SK-N-SH treated with all-trans-retinoic acid at 6 μM for 48 hours (cell line): ENCODE measurements at places on chromosomes 2 and 18.

DNA sequence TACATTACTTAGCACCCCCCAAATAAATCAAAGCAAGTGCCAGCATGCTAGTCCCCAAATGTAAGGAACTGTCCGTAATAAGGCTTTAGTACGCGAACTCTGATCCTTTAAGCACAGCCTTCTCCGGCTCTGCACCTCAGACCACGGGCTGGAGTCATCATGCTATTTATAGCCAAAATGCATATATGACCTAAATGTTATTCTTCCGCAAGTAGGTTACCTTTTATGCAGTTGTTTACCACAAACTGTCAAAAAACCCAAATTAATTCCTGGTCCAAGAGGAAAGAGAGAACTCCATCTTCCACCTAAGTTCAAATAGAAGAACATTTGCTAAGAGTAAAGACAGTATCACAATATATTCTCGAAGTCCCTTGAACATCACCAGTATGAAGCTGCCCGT lies 42.7 kb downstream of the ZNF516 start:
- ATAC-seq: peak; percentile 36; the same call in 1 of the 3 replicates

DNA sequence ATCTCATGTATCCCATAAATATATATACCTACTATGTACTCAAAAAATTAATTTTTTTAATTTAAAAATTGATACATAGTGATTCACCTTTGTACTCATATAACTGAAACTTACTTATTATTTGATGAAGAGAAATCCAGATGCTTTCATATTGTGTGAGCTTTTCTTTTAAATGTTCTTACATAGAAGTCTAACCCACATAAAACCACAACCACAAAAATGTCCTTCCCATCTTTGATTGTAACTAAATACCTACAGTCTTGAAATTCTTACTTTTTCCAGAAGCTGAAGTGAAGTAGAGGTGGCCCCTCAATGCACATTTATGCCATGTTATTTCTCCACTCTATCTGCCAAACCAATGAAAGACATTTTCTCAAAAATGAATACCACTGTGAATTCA lies 117.9 kb upstream of the COL5A2 start:
- ATAC-seq: peak; percentile 89

GRCh38 chr18:32349728-32350395 lies 120.8 kb downstream of the GAREM1 start:
- ATAC-seq: peak; percentile 93

DNA sequence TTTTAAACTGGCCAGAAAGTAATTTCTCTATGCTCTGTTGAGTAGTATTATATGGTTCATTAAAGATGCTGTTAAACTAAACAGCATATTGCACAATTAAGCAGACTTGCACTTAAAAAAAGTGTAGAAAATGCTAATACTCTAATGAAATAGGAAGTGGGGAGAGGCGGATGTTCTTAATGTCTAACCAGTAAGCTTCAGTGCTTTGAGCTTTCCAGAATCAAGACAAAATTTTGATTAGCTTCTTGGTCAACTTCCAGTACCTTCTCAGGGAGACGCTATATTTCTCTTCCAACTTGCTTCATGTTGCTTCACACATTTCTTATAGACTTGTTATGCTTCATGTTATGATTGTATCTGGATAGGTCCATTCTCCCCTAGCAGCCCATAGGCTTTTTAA lies 89.1 kb downstream of the MAP2 start:
- no peak for ATAC-seq

DNA sequence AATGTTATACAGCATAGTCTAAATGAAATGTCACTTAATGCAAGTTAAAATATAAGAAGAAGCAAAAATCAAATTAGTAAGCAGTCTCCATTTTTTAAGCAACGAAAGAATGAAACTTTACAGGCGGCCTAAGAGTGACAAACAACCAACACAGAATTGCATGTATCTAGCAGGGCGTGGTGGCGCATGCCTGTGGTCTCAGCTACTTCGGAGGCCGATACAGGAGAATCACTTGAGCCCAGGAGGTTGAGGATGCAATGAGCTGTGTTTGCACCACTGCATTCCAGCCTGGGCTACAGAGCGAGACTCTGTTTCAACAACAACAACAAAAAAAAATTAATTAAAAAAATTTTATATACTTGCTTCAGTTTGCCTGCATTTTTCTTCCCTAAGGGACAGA lies 16.6 kb downstream of the RBMS1 start:
- ATAC-seq: no peak

- no peak for ATAC-seq
Measured at GRCh38 chr2:11532416-11533055, 1.3 kb upstream of the GREB1 start.

GRCh38 chr2:26018184-26019055 lies 15.5 kb upstream of the RAB10 start:
- ATAC-seq: peak; percentile 99

- ATAC-seq: no peak
Measured at GRCh38 chr2:121577381-121577780, 46.7 kb downstream of the RNU4ATAC start.

GRCh38 chr2:241769819-241770184 lies 6.8 kb upstream of the GAL3ST2 start:
- no peak for ATAC-seq

- ATAC-seq: no peak
Measured at GRCh38 chr2:2709431-2709770, 378.3 kb upstream of the MYT1L start.

- no peak for ATAC-seq
Measured at GRCh38 chr2:128322715-128323554, 4.3 kb upstream of the HS6ST1 start.

GRCh38 chr2:150214626-150215025 lies 272.8 kb downstream of the RND3 start:
- no peak for ATAC-seq

- no peak for ATAC-seq
Measured at GRCh38 chr2:29011418-29012060, 30.4 kb downstream of the TOGARAM2 start.

GRCh38 chr2:30747206-30747605 lies 60.0 kb downstream of the CAPN13 start:
- no peak for ATAC-seq

DNA sequence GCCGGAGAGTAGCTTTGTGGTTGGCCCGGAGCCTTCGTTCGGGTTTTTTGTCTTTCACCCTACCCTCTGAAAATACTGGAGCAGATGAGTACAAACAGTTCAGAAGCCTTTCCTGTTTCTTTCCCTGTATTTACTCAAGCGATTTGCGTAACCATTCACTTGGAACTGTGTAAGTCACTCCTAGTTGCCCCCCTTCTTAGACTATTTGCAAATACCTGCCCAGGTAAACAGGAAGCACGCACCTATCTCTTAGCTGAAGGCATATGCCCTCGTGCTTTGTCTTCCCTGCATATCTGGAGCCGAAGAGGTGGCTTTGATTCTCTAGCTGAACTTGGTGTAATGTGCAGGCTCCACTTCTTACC lies 1.4 kb downstream of the KCNS3 start:
- ATAC-seq: no peak

- ATAC-seq: no peak
Measured at GRCh38 chr18:37419315-37419714, 146.3 kb downstream of the CELF4 start.

- ATAC-seq: peak; percentile 59; the same call in 2 of the 3 replicates
Measured at GRCh38 chr2:192029089-192029488, 165.6 kb downstream of the TMEFF2 start.

DNA sequence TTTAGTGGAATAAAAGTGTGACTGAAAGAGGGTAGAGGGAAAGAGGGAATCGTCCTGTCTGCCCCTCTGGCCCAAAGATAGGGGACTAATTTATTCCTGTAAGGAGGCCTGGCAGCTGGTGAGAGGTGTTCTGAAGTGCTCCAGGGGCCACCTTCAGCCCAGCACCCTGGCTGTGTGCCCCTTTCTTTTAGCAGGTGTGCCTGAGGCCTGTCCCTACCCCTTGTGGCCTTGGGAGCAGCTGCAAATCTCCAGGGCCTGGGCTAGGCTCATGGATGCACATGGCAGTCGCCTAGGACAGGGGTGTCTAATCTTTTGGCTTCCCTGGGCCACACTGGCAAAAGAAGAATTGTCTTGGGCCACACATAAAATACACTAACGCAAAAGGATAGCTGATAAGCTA lies 37.3 kb downstream of the FHOD3 start:
- no peak for ATAC-seq

DNA sequence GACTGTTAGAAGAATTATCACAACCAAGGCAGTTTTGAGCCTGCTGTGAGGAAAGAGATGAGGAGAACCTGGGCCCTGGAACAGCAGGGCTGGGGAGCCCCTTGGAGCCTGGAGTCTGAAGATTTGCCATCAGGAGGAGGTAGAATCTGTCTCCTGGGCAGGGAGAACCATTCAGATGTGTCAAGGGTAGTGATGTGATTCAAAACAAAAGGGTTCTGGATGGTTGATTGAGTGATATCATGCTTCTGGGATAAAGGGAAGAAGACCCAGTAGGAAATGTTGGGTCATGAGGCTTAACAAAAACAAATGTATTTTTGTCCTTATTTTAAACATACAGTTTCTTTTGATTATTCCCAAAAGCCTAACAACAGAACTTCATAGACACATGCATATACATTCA lies 28.6 kb downstream of the RNF144A start:
- ATAC-seq: no peak

DNA sequence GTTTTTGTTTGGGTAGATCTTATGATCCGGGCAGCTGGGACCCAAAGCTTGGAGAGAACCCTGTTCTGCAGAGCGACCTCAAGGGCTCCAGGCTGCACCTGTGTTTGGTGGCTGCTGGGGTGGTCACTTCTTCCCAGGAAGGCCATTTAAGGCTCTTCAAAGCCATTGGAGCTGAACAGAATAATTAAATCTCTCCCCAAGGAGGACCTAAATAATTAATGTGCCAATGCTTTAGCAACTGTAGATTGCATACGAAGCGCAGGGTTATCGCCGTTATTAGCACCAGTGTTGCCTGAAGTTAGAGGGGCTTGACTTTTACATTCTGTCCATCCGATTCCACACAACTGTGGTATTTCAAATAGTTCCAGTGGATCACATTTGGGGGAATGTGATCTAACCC lies 251.4 kb downstream of the ATAD2B start:
- no peak for ATAC-seq

DNA sequence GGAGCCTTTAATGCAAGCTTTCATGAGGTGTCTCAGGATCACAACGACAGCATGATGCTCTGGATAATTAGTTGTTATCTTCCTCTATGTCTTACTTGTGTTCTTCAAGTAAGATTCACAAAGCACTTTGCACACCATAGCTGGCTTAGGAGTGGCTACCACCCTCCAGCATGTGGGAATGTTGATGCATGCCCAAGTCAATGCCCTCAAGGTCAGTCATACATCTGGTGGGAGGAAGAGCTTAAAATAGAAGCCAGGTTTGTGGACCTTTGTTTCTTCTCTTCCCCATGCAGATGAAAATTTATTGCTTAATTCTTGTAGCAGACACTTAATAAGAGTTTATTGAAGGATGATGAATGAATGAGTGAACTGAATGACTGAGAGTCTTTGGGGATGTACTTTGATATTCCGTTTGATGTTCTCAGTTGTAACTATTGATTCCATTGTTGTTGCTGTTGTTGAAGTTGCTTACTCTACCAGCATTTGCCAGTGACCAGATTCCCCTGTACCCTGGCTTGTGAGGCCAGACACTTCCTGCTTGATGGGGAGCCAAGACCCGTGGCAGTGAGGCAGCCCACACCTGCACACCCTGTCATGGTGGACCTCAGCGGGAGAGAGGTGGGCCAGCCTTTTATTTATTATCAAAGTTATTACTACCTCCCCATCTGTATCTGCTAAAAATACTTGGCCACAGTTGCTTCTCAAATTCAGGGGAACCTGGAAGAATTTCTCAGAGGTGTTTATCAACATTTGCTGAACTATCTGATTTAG lies 137.8 kb downstream of the LAMA3 start:
- ATAC-seq: no peak

GRCh38 chr2:176085861-176086771 lies 2.4 kb upstream of the EVX2 start:
- ATAC-seq: peak; percentile 51

DNA sequence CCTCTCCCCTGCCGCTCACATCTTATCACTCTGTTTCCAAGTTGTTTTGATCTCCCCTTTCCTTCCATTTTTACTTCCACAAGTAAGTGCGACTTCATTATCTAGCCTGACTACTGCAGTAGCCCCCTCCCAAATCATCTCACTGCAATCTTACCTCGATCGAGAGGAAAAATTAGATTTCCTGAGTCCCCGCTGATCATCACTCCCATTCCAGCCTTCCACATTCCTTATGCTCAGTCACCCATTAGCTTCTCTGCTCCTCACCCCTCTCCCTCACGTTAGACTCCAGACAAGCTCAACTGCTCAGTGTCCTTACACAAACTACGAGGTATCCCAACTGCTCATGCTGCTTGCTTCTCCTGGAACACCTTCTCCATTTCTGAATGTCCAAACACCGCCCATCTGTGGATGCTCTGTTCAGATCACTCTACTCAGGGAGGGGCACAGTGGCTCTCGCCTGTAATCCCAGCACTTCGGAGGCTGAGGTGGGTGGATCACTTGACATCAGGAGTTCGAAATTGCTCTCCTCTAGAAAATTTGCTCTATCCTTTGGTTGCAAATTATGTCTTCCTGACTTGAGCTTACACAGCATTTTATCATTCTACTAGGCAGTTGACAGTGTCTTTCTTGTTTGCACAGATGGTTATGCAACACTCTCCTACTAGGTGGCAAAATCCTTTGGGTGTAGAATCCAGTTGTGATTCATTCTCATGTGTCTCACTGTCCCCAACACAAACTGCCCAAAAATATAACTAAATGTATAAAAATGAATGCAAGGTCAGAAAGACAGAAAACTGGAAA lies 96.5 kb downstream of the INO80D start:
- ATAC-seq: no peak

GRCh38 chr2:160803881-160804280 lies 310.3 kb upstream of the RBMS1 start:
- no peak for ATAC-seq

- no peak for ATAC-seq
Measured at GRCh38 chr2:135863233-135863632, 13.0 kb downstream of the MCM6 start.

DNA sequence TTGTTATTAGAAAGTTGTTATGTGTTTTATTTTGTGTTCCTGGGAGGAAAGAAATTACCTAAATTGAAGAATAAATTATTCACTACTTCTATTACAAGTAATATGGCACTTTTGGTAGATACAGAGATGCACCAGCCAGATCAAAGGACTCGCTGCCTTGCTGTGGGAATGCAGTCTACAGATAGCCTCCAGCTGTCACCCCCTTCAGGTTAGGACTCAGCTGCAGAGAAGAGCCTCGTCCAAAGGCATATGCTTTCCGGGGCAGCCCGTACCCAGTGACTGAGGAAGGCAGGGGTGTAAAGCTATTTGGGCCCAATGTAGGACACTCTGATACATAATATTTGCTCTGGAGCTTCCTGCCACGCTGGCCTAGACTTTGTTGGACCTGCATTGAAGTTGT lies 90.2 kb downstream of the CCDC148 start:
- no peak for ATAC-seq
